ENCODE measurements at places on chromosomes 11 and 22.
A peak's percentile ranks its signal among the peaks of the same experiment; 100 is the strongest.

DNA sequence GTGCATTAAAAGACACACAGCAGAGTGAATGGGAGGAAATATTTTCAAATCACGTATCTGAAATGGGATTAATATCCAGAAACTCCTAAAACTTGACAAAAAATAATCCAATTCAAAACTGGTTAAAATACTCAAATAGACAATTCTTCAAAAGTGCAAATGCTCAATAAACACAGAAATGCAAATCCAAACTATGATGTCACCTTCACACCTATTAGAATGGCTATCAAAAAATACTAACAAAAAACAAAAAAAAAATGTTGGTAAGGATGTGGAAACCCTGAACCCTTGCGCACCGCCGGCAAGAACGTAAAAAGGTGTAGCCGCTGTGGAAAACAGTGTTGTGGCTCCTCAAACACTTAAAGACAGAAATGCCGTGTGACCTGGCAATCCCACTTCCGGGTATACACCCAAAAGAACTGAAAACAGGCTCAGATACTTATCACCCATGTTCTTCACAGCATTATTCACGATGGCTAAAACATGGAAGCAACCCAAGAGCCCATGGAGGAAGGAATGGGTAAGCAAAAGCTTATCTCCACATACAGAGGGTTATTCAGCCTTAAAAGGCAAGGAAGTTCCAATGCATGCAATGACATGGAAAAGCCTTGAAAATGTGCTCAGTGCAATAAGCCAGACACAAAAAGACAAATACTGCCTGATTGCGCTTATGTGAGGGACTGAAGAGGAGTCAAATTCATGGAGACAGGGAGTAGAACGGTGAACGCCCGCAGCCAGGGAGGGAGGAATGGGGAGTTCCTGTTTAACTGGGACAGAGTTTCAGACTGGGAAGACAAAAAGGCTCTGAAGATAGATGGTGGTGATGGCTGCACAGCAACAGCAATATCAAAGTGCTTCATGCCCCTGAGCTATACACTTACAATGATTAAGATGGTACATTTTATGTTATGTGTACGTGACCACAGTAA lies 19.6 kb downstream of the BRD1 start:
- no peak for DNase-seq

- no peak for DNase-seq
Measured at GRCh38 chr22:32751065-32751767, 50.3 kb upstream of the TIMP3 start.

- DNase-seq: no peak
Measured at GRCh38 chr11:44848203-44848962, 102.3 kb downstream of the TP53I11 start.

GRCh38 chr11:43735961-43736360 lies 55.4 kb downstream of the HSD17B12 start:
- no peak for DNase-seq

- DNase-seq: no peak
Measured at GRCh38 chr11:33709466-33709865, 8.8 kb upstream of the C11orf91 start.

DNA sequence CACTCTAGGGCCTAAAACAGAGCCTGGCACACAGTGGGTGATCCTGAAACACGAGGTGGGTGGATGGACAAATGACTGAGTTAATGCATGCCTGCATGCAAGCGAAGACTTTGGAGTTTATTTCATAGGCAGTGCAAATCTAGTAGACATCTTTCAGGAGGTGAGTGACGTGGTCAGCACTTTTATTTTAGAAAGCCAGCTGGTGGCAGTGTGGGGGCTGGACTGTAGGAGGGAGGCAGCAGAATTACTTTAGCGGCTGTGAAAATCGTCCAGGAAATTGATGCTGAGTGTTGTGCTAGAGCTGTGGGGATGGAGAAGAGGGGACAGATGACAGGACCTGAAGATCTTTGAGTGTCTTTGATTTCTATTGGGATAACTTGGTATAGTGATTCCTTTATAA lies 47.1 kb downstream of the BMAL1 start:
- DNase-seq: no peak

GRCh38 chr11:8721609-8722500 lies 39.3 kb downstream of the RPL27A start:
- DNase-seq: no peak

DNA sequence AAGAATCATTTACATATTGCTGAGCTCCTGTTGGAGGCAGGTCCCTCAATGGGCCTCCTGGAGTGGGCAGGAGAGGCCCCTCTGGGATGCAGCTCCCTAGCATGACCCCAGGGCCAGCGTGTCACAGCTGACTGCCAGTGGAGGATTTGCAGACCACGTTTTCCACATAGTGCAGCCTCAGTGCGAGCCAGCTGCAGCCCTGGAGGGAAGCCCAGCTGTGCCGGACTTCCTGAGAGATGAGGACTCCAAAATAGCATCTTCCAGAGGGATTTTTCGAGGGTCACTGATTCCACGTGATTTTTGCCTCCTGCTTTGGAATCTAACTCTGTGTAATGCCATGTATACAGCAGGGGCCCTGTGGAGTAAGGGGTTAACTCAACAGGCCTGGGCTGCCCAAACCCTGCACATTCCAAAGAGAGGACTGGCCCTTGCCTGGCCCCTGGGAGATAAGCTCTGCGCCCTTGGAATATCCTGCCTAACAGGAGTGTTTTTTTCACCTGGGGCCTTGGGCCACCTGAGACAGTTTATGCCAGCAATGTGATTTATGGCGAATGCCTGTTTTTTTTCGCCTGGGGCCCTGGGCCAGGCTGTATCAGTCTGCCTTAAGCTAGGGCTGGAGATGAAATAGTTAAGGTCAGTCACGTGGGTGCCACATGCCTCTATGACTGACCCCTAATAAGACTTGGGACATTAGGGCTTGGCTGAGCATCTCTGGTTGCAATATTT lies 47.4 kb downstream of the RPS6KA4 start:
- DNase-seq: no peak

GRCh38 chr11:66317723-66318599 lies 1.1 kb upstream of the CD248 start:
- DNase-seq: peak; percentile 55

GRCh38 chr11:111018566-111018965 lies 227.0 kb upstream of the POU2AF2 start:
- DNase-seq: no peak

- no peak for DNase-seq
Measured at GRCh38 chr11:35511666-35512065, 13.8 kb downstream of the PAMR1 start.

GRCh38 chr11:84292006-84292405 lies 1005.8 kb upstream of the CCDC90B start:
- no peak for DNase-seq

GRCh38 chr11:98944461-98944860 lies 76.3 kb upstream of the CNTN5 start:
- DNase-seq: no peak

- no peak for DNase-seq
Measured at GRCh38 chr11:3101921-3102640, 44.9 kb upstream of the CARS1 start.

GRCh38 chr22:27247701-27248434 lies 553.7 kb downstream of the MN1 start:
- no peak for DNase-seq

DNA sequence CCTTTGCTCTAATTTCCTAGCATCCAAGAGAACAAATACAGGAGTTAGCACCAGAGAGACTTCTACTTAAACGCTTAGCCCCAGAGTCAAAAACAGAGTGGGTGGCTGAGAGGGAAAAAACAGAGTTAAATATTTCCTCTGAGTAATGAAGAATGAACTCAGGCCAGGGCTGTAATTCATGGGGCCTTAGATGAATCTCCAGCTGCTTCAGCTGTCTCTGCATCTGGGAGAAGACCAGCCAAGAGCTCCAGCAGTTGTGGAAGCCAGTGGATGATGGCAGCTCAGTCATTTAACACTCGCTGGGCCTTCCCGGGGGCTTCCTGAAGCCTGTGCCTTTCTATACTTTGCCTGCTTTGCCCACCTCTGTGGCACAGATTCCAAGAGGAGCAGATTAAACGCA lies 5.7 kb upstream of the ADAMTS15 start:
- DNase-seq: no peak

GRCh38 chr11:12871788-12872321 lies 137.3 kb upstream of the RASSF10 start:
- DNase-seq: no peak

GRCh38 chr11:534396-535209 lies 773 bp downstream of the HRAS start:
- no peak for DNase-seq

- DNase-seq: no peak
Measured at GRCh38 chr11:11025087-11025486, 167.2 kb upstream of the ZBED5 start.

GRCh38 chr11:103274025-103274424 lies 164.8 kb downstream of the DYNC2H1 start:
- DNase-seq: no peak

DNA sequence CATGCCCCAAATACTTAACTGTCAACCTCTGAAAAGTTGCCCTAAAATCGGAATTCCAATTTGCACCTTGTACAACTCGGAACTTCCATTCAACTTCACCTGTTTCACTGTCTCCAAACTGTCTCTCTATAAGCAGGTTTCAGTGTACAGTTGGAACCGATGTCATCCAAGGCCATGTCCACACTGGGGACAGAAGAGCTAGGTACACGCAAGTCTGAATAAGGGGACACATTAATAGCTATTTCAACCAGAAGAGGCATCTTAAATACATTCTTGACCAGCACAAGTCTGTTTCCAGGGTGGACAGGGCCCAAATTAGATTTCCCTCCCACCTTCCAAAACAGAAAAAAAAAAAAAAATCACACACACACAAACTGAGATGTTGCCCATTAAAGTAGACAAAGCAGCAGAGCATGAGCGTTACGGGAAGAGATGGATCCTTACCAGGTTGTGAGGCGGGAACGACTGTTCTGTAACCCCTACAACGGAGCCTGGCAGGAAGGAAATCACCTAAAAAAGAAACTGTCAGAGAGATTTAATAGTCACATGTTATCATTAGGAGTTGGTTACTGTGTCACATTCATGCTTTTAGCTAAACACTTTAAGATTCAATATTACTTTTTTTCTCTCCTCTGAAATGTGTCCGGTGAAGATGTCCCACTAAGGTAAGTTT lies 1.7 kb downstream of the CREBZF start:
- DNase-seq: no peak

DNA sequence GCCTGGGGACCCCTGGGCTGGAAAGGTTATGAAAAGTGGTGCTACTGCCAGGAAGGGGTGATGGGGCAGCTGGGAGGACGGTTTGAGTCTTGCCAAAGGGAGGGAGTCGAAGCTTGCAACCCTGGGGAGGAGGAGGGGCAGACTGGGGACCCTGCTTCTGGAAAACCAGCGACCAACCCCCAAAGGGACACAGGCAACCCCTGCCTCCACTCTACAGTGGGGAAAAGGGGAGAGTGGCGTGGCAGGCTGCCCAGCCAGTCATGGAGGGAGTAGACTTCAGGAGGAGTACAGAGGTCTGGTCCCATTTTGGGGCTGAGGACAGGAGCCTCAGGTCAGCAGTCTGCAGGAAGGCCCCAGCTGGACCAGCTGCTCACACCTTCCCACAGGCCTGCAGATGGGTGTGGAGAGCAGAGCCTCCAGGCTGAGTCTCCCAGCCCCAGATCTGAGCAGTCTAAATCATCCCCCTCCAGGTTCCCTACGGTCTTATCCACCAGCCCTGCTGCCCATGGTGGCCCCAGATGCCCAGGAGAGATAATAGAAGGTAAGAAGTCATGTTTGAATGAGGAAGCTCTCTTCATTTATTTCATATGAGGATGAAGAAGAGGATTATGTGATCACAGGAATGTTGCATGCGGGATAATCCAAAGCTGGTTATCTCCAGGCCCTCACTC lies 3.3 kb downstream of the DDT start:
- no peak for DNase-seq

- DNase-seq: no peak
Measured at GRCh38 chr22:46229701-46230100, 20.4 kb downstream of the CDPF1 start.

DNA sequence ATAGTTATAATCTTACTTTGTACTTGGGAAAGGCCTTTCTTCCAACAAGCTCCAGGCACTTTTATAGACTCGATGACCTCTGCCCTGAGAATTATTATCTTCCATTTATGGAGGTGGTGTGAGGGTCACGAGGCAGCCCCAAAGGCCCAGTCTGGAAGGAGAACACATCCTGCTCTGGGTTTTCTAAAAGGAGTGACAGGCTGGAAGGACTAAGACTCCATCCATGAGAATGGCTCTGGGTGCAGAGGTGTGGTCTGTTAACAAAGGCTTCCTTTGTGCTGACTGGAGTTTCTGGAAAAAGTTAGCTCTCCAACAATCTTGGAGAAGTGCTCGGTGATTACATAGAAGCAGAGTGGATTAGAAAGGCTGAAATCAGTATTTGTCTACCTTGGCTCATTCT lies 74.7 kb upstream of the SESN3 start:
- DNase-seq: no peak

DNA sequence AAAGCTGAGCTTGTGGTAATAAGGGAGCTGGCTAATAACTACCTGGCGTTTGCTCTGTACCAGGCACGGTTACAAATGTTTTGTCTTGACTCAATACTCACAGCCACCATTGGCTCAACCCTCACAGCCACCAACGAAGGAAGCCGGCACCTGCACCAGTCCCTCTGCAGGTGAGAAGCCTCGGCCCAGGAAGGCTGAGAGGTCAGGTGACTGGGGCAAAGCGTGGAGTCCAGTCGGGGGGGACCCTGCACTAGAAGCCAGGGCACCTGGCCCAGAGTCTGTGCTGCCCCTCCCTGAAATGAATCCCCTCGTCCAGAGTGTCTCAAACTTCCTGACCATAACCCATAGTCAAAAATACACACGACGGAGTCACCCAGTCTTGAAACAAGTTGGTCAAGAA lies 90.1 kb downstream of the PHF21B start:
- no peak for DNase-seq

GRCh38 chr11:10459029-10459970 lies 4.2 kb downstream of the AMPD3 start:
- no peak for DNase-seq

- no peak for DNase-seq
Measured at GRCh38 chr22:46649141-46650077, 29.2 kb downstream of the GRAMD4 start.
